ENCODE measurements at places on chromosomes 5 and 9.

DNA sequence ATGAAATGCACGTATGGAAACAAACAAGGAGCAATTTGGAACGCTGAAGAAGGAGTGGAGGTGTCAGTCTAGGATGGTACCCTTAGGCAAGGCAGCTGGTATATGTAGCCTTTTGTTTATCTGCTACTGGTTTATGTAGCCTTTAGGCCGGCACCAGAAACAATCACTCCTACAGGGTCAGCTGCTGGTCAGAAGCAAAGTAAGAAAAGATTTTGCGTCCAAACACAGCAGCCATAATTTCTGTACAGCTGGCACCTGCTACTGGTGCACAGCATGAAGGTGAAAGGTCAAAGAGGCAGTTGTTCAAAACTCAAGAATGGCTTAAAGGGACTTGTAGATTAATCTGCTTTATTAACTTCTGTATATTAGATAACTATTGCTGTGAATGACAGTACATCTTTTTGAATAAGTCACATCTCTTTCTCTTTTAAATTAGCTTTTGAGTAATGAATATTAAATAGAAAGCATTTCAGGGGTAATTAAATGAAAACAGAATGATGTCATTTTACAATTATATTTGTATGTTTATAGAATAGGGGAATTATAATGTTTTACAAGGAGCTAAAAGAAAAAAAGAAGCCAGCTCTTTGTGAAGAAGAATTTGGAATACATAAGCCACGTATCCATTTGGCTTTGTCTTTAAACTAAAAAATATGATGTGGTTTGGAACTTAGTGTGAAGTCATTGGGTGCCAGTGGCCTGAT, 33.1 kb upstream of the TLX3 start:
- ATAC-seq = no peak

DNA sequence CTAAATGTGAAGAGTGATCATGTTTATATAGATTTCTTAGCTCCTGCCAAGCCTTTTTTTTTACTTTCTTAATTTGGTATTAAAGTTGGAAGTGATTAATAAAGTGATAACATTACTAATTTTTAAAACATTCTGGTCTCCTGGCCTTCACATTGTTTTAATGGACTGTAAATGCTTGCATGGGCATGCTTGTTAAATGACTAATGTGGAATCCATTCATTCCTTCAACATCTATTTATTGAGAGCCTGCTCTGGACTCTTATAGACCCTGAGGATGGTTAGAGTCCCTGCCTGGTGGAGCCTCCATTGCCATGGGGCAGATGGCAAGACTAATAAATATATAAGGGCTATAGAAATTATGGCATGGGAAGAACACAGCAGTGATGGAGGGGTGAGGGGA, 103.5 kb downstream of the NTRK2 start:
- no peak for ATAC-seq

- ATAC-seq = no peak
Measured at GRCh38 chr5:172439785-172440477, 14.4 kb downstream of the SH3PXD2B start.

DNA sequence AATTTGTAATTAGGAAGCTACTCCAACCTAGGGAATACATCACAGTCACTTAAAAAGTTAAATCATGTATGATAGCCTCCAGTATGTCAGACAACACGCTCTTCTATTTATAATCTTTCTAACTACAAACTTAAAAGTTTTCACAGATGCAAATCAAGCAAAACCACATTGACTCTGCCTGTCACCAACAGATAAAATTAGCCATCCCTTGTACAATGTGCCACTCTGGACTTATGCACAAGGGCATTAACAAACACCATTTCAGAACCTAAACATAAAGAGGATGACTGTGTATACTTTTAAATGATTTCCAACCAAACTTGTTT, 14.7 kb downstream of the ERP44 start:
- peak; percentile 22 for ATAC-seq

DNA sequence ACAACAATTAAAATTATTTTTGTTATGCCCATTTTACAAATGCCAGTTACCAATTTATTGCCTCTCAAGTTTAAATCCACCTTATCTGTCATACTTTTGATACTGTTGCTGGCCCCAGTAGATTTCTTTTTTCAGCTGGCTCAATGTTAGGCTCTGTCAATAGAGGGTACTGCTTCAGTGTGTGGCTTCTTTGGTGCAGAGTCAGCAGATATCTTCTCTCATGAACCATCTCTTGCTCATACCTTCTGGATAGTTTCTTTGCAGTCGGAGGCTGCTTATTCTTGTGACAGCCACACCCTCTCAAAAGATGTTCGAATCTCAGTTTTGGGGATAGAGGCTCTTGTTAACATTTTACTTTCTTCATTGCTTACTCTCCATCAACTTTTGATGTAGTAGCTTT, 849.9 kb upstream of the SEMA6A start:
- ATAC-seq = no peak

DNA sequence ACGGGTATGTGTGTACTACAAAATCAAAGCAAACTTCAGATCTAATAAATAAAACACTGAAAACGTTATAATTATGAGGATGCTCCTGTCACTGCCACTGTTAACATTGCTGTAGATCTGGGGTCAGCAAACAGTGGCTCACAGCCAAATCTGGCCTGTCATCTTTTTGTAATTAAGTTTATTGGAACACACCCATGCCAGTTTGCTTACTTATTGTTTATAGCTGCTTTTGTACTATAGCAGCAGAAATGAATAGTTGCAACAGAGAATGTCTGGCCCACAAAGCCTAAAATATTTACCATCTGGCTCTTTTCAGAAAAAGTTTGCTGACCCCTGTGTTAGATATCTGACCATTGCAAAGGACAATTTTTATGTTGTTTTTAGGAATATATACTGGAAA, 32.1 kb downstream of the PRRC1 start:
- no peak for ATAC-seq

DNA sequence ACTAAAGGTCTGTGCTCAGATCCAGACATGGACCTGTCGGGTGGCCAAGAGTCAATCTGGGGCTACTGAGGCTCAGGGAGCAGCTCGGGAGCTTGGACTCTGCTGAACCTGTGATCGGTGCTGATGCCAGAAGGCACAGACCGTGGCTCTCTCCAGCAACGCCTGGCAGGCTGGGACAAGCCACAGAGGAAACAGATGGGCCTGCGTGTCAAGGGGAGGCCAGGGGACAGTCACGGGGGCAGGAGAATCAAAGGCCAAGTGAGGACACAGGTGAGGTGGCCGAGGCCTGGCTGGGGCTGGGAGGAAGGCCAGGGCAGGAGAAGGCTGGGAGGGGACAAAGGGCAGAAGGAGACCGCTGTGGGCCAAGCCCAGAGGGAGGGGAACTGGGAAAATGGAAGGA, 43.4 kb downstream of the EPB41L4B start:
- ATAC-seq = no peak

GRCh38 chr5:56733580-56733979, 81.8 kb upstream of the MAP3K1 start:
- ATAC-seq = no peak

DNA sequence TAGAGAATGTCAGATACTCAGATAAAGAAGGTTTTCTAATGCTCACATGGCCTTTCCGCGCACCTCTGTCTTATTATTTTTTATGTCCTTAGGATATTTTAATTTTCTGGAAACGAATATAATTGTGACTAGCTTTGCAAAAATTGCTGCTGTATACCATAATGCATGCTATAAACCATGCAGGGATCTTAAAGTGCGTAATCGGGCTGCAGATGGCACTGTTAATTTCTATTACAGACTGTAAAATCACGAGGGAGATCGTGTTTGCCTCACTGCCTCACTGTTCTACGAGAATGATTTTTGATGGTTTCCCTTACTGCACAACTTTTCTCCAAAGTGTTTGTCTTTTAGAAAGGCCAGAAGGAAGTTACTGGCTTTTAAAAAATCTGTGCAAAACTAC, 356.1 kb downstream of the TUSC1 start:
- ATAC-seq = no peak

DNA sequence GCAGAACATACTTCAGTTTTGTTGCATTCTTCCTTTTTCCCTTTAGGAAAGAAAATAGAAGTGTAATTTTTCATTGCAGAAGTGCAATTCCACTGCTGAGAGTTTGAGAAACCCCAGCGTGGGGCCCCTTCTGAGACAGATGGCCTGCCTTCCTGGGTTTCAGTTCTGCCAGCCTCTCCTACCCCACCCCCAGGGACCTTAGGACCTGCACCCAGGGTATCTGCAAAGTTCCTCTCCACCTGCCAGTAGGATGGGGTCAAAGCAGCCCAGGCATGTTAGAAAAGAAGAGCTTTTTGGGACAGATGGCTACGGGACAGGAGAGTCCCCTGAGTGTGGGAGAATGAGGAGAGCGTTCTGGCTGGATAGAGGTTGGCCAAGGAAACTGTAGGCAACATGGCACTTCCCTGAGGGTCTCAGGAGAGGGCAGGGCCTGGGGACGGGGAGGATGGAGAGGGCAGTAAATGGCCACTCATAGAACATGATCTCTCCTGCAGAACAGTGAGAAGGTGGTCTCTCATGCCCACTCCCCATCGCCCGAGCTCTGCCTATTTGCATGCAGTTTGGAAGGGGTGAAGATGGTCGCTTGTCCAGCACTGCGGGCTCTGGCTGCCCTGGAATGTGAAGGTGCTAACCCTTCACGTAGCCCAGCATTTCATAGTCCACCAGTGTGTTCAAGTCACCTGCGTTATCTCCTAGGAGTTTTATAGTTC, at the start of gene TIFAB:
TSS of gene TIFAB (minus strand) at position 31 of the 710 bp plus-strand sequence. CDS start 2,412 bp downstream, outside the sequence.
- no peak for ATAC-seq

- no peak for ATAC-seq
Measured at GRCh38 chr5:132428147-132428482, 58.6 kb downstream of the SLC22A5 start.

GRCh38 chr5:169719360-169720314, 82.6 kb downstream of the DOCK2 start:
- peak; percentile 85 for ATAC-seq

GRCh38 chr9:69376651-69377050, 51.6 kb downstream of the ENTREP1 start:
- no peak for ATAC-seq

DNA sequence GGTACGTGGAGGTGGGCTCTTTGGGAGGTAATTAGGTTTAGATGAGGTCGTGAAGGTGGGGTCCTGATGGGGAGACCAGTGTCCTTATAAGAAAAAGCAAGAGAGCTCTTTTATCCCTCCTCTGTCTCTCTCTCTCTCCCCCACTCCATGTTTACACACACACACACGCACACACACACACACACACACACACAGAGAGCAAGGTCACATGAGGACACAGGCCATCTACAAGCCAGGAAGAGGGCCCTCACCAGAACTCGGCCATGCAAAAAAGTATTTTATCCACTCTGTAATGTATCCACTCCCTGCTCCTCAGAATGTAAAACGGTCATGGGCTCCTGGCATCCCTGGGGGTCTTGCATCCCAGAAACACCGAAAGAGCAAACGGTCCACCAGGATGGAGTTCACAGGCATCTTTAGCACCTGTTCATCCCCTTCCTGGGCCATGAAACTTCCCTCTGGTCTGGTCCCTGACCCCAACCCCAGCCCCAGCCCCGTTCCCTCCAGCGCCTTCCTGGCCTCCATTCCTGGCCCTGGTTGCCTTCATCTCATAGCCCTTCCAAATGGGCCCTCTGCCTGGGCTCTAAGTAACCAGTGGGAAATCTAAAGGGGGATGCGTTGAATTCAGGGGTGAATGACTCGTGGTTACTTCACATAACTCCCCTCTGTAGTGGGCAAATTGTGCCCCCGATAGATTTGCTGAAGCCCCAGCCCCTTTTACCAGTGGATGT, 88.8 kb downstream of the NSUN2 start:
- ATAC-seq = no peak

GRCh38 chr9:111099199-111100008, 61.1 kb upstream of the LPAR1 start:
- ATAC-seq = no peak

Data from activated T-helper 17 cell treated with anti-CD3 and anti-CD28 coated beads, Interleukin-2, amount 50 U/mL, for 72 hours (primary cell).